Stimulated activated naive B cell treated with anti-CD40 and anti-IgM and Interleukin-4, amounts not matched to agents 10 μg/mL and 1 μg/mL and 100 μg/mL, for 72 hours (primary cell): ENCODE measurements at places on chromosomes 1 and 21.
A peak's percentile ranks its signal among the peaks of the same experiment; 100 is the strongest.

GRCh38 chr1:41486371-41487125, 2.1 kb upstream of the EDN2 start:
- DNase-seq: no peak

- no peak for DNase-seq
Observed at GRCh38 chr1:180964595-180964994, 51.9 kb downstream of the KIAA1614 start.

DNA sequence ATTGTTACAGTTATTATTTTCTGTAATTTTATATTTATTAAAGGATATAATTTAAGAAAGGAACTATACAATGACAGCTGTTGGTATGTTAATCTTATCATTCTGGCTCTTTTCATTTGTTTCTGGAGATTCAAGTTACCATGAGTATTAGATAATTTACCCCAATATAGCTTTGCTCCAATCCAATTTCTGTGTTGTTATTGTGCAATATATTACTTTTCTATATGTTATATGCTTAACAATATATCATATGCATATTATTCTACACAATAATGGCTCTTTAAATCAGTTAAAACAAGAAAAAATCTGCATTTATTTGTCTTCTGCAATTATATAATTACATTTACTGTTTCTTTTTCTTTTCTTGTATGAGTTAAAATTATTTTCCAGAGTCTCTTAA, 1650.9 kb downstream of the BRINP3 start:
- DNase-seq: no peak

GRCh38 chr1:181179987-181180365, 91.5 kb downstream of the IER5 start:
- no peak for DNase-seq

GRCh38 chr21:42547001-42547905, 33.6 kb downstream of the SLC37A1 start:
- DNase-seq: no peak

DNA sequence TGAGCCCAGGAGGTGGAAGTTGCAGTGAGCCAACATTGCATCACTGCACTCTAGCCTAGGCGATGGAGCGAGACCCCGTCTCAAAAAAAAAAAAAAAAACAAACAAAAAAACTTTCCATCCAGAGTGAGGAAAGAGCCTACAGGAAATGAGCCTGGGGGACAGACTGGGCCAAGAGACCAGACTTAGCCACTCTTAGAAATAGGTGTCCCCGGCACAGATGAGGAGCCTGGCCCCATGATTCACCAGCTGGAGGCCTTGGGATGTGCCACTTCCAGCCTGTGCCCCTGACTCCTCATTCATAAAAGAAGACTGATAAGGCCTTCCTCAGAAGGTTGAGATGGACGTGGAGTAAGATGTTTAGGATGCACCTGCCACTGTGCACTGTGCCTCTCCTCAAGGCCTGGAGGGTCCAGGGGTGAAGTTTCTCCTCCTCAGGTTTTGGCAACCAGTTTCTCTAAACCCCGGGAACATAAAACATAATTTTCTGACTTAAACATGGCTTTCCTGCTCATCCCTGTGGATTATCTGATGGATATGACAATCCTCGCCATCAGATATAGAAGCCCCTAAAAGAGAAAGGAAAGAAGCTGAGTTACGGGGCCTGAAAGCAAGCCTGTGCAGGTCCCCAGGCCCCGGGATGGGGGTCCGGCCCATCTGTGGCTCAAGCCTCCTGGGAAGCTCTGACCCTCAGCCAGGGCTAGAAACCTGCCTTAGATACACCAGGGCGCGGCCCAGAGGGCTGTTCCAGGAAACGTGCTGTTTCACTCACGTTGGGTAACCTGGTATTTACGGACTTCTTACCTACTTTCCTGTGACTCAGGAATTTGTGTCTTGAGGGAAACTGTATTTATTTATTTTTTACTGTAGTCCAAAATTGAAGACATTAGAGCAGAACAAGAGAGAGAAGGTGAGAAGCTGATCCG, 26.0 kb downstream of the MX1 start:
- no peak for DNase-seq

GRCh38 chr1:154466921-154467417, 35.0 kb upstream of the TDRD10 start:
- DNase-seq: no peak

GRCh38 chr1:24742090-24742938, 2.9 kb upstream of the CLIC4 start:
- peak; percentile 61 for DNase-seq
